Umbilical cord (tissue), 2 donors: ENCODE measurements at places on chromosomes 5 and 9.

- DNase-seq, result no peak
Observed at GRCh38 chr5:98275980-98276379, 497.5 kb upstream of the RGMB start.

DNA sequence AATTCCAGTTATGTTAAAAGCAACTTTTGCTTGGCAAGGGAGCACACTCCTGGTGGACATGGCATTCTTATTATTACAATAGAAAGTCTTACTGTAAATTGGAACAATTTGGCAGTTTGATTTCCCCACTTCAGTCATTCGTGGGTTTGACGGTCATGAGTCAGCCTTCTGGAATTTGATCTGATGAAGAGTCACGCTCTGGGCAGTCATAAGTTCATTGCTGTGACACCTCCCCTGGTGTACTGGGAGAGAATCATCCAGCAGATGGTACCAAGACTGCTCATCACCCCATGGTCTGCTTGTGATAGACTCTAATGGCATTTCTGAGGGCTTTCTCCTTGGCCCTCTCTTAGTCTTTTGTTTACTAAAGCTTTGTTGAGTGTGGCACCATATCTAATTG lies 53.8 kb downstream of the GLRA1 start:
- no peak for DNase-seq

GRCh38 chr5:154625031-154625430 lies 130.1 kb upstream of the LARP1 start:
- DNase-seq, result no peak

GRCh38 chr5:126561908-126562307 lies 33.1 kb downstream of the ALDH7A1 start:
- no peak for DNase-seq

DNA sequence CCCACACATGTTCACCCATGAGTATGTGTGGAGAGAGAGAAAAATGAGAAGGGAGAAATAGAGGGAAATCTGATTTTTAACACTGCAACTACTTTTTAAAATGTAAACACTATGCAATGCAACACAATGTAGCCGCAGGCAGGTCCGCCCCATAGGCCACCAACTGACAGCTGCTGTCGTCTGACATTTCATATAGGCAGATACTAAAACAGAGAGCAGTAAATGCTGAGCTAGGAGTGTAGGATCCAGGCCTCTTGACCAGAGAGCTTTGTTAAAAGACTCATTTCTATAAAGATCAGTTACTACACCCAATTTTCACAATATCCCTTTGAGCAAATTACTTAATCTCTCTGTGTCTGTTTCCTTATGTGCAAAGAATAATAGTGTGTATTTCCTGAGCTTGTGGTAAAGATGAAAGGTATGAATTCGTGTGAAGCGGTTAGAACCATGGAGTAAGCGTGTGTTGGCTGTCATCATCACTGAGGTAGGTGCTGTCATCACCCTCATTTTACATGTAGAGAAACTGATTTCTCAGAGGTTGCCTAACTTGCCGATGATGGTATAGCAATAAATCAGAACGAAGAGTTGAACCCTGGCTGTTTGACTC lies 55.2 kb upstream of the PDE8B start:
- DNase-seq, result no peak

DNA sequence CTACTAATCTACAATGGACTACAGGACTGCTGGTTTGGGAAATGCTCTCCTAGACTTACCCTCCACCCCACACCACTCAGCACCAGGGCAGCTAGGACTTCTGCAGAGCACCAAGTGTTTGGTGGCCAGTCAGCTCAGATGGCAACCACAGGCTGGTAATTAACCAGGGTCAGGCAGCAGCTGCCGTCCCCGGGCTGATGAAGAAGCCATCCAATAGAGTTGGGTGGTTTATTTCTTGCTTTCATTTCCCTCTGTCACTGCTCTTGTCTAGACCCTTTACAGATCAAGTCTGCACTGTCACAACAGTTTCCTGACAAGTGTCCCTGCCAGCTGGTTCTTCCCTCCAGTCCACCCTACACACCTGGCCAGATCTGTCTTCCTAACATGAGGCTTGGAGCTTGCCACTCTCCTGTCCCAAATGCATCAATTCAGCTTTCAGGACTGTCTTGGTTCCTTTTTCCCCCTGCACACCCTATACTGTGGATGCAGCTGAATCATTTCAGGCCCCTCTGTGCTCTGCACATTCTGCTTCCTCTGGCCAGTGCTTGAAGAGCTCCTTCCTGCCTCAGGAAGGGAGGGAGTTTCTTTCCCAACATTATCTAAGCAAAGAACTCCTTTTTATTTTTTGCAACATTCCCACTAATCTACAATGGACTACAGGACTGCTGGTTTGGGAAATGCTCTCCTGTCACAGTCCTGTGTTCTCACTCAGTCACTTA lies 30.2 kb upstream of the HSPA9 start:
- DNase-seq, result no peak

GRCh38 chr5:38948501-38948900 lies 102.7 kb downstream of the OSMR start:
- DNase-seq, result no peak

- DNase-seq, result peak; percentile 46
Observed at GRCh38 chr5:153402550-153402949, 87.9 kb upstream of the GRIA1 start.

DNA sequence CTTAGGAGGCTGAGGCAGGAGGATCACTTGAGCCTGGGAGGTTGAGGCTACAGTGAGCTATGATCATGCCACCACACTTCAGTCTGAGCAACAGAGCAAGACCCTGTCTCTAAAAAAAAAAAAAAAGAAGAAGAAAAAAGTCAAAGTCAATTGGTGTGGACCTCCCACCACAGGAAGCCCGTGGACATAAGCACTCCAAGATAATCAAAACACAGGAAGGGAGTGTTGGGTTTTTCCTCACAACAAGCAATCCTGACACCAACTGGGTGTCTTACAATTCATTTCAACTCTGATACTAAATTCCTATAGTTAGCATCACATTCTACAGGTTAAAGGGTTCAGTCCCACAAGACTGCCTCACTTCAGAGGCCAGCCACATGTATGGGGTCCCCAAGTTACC lies 70.7 kb downstream of the PDE6A start:
- no peak for DNase-seq

DNA sequence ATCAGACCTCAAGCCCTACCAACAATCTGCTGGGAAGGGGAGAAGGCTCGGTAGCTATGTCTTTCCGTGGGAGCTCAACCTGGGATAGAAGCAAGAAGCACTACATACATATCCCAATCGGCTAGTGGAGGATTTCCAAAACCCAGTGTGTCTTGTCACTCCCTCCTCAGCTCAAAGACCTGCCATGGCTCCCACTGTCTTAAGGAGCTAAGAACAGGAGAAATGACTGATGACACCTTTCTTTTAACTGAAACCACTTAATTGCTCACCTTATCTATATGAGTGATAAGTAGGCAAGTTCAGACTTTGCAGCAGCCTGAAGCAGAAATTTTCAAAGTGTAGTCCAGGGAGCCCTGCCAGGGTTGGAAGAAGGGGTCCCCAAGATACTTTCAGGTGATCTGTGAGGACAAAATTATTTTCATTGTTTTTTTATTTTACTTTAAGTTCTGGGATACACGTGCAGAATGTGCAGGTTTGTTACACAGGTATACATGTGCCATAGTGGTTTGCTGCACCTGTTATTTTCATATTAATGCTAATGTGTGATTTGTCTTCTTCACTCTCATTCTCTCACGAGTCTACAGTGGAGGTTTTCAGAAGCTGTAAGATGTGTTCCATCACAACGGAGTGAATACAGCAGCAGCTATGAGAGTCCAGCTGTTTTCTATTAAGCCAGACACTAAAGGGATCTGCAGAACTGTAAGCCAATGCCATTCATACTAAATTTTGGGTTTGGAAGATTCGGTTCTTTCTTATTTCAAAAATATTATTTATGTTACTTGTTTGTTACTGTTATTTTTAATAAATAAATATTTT lies 41.4 kb downstream of the PAX5 start:
- no peak for DNase-seq

- no peak for DNase-seq
Observed at GRCh38 chr5:1076406-1076805, 35.5 kb downstream of the SLC12A7 start.
